Right lobe of liver (tissue), 6 donors: ENCODE measurements at places on chromosomes 3 and 15.

- no peak for DNase-seq
Observed at GRCh38 chr3:4850928-4851265, 128.3 kb upstream of the BHLHE40 start.

- no peak for DNase-seq
Observed at GRCh38 chr3:53187430-53187829, 26.4 kb downstream of the PRKCD start.

- peak; percentile 28 for DNase-seq
Observed at GRCh38 chr3:13565581-13566452, 16.9 kb downstream of the FBLN2 start.

DNA sequence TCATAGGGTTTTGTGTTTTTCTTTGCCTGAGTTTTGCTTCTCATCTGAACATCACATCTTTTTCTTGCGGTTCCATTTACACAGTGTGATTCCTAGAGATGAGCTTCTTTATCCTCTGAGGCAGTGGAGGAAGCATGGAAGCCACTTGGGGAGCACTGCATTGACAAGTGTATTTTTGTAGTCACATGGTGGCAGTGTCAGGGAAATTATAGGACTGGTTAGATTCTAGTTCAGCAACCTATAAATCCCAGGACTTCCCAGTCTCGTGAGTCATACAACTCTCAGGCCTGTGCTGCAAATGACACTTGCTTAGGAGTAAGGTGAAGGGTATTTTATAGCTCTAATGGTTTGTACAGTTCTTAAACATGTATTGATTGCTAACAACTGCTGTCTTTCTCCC is 58.4 kb downstream of the RBM6 start:
- no peak for DNase-seq

DNA sequence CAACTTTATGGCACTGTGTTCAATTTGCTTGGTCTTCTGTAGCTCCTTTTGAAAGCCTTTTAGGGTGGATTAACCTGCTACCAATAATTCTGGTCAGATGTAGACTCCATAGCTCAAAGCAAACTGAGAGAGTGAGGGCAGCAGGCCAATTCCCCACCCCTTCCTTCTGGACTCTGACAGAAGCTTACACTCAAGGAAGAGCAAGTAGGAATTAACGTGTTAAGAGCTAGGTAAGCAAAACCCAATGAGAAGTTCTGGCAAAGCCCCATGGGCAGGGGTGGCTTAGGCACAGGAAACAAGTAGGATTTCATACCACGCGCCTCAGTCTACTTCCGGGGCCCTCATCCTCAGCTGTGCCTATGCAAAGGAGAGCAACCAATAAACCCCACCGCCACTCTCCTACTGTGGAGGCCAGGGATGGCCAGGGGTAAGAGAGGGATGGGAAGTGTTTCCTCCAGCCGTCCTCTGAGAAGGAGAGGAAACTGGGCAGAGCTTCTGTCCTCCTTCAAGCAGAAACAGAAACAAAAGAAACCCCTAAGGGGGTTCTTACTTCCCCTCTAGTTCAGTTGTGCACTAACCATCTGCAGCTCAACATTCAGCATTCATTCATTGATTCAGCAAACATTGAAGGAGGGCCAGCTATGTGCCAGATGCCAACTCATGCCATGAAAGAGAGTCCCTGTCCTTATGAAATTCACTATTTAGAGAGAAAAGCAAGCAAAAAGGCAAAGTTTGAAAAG is 12.6 kb downstream of the CCR5 start:
- no peak for DNase-seq

GRCh38 chr15:37041836-37042235 is 58.5 kb downstream of the MEIS2 start:
- DNase-seq, result no peak

GRCh38 chr15:78272316-78272715 is 8.0 kb downstream of the DNAJA4 start:
- DNase-seq, result no peak

DNA sequence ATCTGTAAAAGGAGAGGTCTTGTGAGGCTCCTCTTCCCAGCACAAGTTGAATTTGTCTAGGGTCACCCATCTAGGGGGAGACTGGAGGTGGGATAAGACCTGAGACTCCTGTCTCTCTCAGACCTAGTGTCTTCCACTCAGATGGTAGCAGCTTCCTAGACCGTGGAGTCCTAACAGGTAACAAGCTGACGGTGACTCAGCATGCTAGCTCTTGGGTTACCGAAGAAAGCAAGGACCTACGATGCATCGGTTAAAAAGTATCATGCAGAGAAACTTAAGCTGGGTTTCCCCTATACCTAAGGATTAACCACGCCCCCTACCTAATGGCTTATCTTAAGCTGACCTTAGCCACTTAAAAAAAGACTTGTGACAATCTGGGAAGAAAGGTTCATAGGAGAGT is 7.6 kb downstream of the LRRN1 start:
- no peak for DNase-seq

DNA sequence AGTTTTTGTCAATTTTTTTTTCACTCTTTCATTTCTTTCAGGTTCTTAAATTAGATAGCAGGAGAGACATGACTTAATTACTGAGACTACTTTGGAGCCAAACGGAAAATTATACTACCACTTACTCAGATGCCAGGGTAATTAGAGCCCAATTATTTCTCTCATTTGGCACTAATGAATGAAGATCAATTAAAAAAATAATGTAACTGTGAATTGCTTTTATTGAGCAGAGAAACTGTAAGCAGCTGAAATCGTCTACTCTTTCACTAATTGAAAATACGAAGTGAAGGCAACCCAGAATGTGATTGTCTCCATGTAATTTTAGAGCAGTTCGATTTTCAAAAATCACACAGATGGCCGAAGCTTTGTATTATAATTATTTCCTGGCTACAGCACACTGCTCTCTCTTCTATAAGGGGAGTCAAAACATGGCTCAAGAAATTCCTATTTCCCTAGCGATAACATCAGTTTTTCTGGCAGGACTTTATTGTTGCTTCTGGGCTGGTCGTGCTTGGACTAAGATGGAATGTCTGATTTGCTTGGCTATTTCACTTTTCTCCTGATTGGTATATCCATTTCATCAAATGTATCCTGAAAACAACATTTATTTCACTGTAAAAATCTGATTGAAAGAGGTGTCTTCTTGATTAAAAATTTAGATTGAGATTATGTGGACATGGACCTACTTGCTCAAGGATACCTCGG is 55.8 kb upstream of the PDZRN3 start:
- DNase-seq, result no peak

DNA sequence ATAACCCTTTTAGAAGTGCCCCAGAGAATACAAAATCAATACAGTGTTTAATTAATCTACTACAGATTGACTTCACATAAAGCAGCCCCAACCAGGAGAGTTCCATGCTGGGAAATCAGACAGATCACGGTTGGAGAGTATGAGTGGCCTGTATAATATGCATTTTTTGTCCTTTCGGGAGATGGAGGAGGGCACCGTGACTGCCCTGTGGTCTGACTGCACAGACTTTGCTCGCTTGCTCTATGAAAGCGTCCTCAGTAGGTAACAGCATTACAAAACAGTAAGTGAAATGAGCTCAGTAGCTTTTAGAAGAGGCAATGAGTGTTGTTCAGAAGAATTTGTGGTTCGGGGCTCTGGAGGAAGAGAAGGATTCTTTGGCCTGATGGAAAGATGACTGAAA is 34.2 kb upstream of the SKIL start:
- no peak for DNase-seq

GRCh38 chr3:192033246-192033645 is 572.3 kb downstream of the PYDC2 start:
- no peak for DNase-seq

DNA sequence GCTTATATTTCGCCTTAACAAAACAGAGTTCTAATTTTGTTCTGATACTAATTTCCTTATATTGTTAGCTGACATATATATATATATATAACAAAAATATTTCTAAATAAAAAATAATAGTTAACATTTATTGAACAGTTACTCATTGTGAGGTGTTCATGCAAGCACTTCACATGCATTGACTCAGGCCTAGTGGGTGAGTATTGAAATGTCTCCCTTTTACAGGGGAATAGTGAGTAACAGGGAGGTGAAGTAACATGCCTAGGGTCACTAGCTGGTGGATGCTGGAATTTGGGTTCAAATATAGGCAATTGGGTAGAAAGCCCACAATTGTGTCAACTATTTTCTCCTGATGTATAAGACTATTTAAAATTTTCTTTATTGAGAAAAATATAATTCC is 102.6 kb upstream of the ZPLD1 start:
- no peak for DNase-seq

- no peak for DNase-seq
Observed at GRCh38 chr15:35626571-35627318, 80.8 kb upstream of the DPH6 start.

- DNase-seq, result peak; percentile 92
Observed at GRCh38 chr15:74842581-74843444, at the start of gene ULK3. TSS of gene ULK3 (minus strand) at chr15:74843156. CDS start at chr15:74843105, 51 bp downstream.

- DNase-seq, result no peak
Observed at GRCh38 chr3:66303491-66303901, 82.7 kb downstream of the SLC25A26 start.

GRCh38 chr15:40562691-40563090 is 2.2 kb downstream of the CCDC32 start:
- no peak for DNase-seq

DNA sequence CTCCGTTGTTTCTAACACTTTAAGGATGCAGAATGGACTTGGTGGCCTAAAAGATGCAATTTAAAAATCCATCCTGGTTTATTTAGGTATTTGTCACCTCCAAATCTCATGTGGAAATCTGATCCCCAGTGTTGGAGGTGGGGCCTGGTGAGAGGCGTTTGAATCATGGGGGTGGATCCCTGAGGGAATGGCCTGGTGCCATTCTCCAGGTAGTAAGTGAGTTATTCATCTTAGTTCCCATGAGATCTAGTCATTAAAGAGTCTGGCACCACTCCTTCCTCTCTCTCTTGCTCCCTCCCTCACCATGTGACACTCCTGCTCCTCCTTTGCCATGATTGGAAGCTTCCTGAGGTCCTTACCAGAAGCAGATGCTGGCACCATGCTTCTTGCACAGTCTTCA is 339.1 kb downstream of the NTRK3 start:
- no peak for DNase-seq

GRCh38 chr3:72950801-72951200 is 45.8 kb upstream of the PPP4R2 start:
- DNase-seq, result no peak

DNA sequence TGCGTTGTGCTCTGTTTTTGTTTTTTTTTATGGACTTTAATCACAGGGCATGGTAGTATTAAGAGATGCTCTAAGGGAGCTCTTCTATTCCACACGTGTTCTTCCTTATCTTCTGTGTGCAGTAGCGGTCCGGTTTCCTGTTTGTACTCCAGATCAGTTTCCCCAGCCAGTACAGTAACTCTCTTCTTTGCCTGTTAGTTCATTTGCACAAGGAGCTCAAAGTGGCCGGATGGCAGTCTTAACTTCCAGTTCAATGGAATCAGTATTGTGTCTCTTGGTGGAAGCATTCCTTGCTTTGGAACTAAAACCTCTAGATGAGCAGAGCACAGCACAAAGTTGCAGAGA is 122.0 kb downstream of the KLF13 start:
- DNase-seq, result no peak

GRCh38 chr3:112550859-112551258 is 10.9 kb downstream of the ATG3 start:
- DNase-seq, result no peak

DNA sequence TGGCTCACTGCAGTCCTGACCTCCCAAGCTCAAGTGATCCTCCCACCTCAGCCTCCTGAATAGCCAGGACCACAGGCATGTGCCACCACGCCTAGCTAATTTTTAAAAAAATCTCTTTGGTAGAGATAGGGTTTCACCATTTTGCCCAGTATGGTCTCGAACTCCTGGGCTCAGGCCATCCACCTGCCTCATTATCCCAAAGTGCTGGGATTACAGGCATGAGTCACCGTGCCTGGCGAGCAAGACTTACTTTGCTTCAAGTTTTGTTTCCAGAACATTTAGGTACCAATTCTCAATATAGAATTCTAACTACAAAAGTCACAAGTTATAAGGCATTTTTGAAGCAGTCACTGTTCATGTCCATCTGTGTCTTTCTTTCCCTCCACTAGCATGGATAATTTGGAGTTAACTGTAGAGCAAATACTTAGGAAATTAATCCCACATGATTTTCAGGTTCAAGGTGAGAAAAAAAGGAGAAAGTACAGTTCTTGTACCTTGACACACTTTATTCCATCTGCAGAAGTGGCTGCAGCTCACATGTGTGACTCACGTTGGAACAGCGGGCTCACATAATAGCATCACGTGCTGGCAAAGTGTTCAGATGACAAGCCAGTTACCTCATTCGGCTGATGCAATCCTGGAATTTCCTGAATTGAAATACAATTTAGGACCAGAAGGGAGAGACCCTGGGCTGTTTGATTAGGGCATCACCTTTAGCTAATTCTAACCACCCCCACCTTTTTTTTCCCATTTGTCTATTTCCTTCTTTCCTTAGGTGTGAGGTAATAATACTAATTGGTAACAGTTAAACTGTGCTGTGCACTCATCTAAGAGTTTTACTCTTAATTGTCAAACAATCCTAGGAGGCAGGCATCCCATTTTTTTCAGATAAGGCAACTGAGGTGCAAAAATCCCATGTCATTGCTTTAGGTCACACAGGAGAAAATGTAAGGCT is 46.9 kb upstream of the NEDD4 start:
- DNase-seq, result peak; percentile 69

DNA sequence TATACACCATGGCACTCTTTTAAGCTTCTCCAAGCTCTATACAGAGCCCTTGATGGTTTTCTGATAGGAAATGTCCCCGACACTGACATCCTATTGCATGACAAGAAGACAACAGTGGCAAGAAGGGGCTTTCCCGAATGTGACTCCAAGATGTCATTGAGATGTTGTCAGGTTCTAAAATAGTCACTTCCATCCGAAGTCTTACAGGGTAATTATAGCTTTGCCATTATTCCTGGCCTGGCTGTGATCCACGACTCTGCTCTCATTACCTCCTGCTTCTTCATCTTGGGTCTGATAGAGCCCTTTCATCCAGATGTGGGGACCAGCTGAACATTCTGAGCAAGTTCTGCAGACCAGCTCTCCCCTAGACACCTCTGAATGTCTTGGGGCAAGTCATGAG is 40.6 kb upstream of the ADAMTS9 start:
- DNase-seq, result no peak

DNA sequence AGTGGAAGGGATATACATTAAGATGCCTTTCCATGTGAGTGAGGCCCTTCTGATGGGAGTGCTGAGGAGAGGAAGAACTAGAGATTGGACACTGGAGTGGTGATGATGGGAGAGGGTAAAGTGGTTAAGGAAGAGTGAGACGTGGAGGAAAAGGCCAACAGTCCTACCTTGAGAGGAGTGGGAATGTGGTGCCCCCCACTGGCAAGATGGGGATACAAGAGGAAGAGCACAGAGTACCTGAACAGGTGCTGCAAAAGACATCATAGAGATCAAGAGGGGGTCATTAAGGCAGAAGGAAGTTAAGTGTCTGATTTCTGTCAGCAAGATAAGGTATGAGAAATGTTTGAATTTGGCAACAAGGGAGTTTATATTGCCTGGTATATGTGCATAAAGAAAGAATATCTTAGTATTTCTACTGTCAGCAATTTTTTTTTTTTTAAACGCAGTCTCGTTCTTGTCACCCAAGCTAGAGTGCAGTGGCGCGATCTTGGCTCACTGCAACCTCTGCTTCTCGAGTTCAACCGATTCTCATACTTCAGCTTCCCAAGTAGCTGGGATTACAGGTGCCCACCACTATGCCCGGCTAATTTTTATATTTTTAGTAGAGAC is 34.0 kb downstream of the ARIH2 start:
- DNase-seq, result no peak

GRCh38 chr3:38049358-38050126 is 10.5 kb downstream of the DLEC1 start:
- no peak for DNase-seq
